ENCODE measurements at places on chromosomes 13 and 19.

DNA sequence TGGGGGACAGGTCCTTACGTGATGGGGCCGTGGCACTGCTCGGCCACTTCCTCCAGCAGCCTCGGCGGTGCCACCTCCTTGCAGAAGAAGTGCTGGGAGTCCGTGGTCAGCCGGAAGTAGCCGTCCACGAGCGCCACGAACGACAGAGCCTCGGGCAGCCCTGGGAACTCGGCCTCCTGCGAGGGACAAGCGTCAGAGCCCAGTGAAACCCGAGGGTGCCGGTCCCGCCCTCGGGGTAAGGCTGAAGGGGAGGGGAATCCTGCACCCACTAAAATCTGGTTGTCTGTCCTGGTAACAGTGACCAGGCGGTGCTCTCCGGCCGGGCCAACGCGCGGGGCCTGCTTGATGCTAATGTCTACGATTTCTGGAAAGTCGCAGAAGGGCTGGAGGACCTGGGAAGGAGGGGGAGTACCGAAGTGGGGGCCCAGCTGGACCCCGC lies 6.4 kb downstream of the JAK3 start:
- DNase-seq = no peak

DNA sequence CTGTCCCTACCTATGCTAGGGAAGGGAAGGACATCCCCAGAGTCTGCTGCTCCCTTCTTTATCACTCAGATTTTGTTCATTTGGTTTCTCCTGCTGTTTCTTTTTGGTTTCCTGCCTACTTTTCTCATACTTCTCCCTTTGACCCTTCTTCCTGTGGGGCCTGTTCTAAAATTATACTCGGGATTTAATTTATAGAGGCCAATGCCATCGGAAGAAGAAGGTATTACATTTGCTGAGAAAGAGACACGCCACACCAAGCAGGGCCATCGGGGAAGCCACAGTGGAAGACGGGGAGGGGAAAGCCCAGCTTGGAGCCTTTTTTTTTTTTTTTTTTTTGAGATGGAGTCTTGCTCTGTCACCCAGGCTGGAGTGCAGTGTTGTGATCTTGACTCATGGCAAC lies 46.8 kb upstream of the FARP1 start:
- DNase-seq = no peak

GRCh38 chr19:34725400-34725799 lies 8.6 kb upstream of the ZNF181 start:
- no peak for DNase-seq

GRCh38 chr19:55670280-55671053 lies 4.6 kb upstream of the EPN1 start:
- no peak for DNase-seq

DNA sequence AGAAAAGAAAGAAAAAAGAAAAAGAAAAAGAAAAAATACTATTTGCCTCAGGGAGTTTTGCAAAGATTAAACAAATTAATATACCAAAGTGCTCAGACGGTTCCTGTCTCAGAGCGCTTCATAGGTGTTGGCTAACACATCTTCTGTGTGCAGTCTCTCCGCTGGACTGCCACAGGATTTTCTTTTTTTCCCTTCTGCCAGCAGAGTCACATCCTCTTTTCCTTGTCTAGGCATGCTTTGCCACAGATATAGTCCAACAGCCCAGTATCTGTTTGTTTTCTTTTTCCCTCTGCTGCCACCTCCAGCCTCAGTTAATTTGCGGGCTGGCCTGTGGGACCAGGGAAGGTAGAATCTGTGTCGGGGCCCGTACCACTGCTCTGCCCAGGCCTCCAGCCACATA lies 3.4 kb upstream of the URAD start:
- no peak for DNase-seq

- DNase-seq = no peak
Measured at GRCh38 chr13:46656786-46657185, 103.8 kb downstream of the LRCH1 start.

- no peak for DNase-seq
Measured at GRCh38 chr13:31020996-31021395, 88.5 kb downstream of the TEX26 start.

Data from GM12892 (cell line).